Tibial nerve (tissue), 4 donors: ENCODE measurements at places on chromosomes 4 and X. TPM values are rescaled to one million over a fixed set of nuclear protein-coding genes. Genes with fewer than 3 reads are reported as not detected.

GRCh38 chrX:140180585-140180984, 215.3 kb upstream of the CXorf66 start:
- no peak for DNase-seq
- H3K36me3 ChIP-seq, result no peaks in the 10 kb centered on the region
- no peak overlapping the region for H3K27ac ChIP-seq
- no peak overlapping the region for H3K4me3 ChIP-seq
- H3K4me1 ChIP-seq, result no peaks in the 10 kb centered on the region

- H3K27ac ChIP-seq, result no peak overlapping the region
- DNase-seq, result no peak
- no peaks in the 10 kb centered on the region for H3K36me3 ChIP-seq
- no peaks in the 10 kb centered on the region for H3K4me1 ChIP-seq
- no peaks in the 10 kb centered on the region for H3K27me3 ChIP-seq
Measured at GRCh38 chr4:127224556-127224955, 408.2 kb upstream of the INTU start.

DNA sequence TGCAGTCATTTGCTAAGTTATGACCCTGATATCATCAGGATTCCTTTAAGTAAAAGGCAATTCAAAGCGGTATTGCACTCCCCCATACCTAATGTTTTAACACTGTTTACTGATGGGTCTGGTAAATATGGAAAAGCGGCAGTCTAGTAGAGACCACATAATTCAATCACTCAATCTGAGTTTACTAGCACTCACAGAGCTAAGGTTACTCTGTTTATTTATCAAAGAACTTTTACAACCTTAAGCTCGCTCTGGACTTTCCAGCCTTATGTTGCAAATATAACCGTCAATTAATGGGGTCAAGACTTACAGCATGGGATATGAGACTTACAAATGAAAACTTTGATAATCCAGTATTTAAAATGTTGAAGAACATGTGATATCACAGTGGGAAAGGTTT, 124.5 kb upstream of the ZCCHC13 start:
- peaks cover 6% of the 10 kb centered on the region for H3K27me3 ChIP-seq
- no peak for DNase-seq
- H3K4me3 ChIP-seq, result no peak overlapping the region
- no peaks in the 10 kb centered on the region for H3K36me3 ChIP-seq
- H3K4me1 ChIP-seq, result no peaks in the 10 kb centered on the region

GRCh38 chr4:184879271-184879670, 53.5 kb upstream of the ACSL1 start:
- H3K4me1 ChIP-seq, result no peaks in the 10 kb centered on the region
- no peaks in the 10 kb centered on the region for H3K27me3 ChIP-seq
- H3K4me3 ChIP-seq, result no peak overlapping the region

DNA sequence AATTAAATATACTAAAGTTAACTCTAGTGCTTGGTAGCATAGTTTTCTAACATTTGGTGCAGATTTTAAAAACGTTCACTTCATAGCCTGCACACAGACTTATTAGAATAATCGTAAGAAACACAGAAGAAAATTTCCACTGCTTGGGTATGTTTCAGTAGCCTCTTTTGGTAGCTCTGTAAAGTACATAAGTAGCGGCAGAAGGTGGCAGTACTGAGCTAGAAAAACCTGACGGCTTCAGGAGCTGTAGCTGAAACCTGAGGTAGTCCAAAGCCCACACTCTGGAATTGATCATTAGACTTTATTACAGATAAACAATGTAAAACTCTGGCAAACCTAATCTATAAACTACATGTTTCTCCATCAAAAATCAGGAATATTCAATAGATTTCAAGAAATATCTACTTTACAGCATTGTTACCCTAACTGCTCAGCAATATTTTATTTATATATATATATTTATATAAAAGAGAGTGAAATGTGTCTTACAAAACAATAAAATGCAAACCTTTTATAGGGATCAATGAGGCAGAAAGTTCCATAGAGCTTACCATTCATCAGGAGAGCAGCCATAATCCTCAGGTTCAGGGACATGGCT, 88.2 kb downstream of the ATP8A1 start:
- no peak for DNase-seq
- no peaks in the 10 kb centered on the region for H3K27me3 ChIP-seq
- no peak overlapping the region for H3K4me3 ChIP-seq
- no peak overlapping the region for H3K27ac ChIP-seq
- no peaks in the 10 kb centered on the region for H3K4me1 ChIP-seq

- H3K27me3 ChIP-seq, result no peaks in the 10 kb centered on the region
- H3K27ac ChIP-seq, result no peak overlapping the region
- no peak for DNase-seq
- H3K36me3 ChIP-seq, result no peaks in the 10 kb centered on the region
- no peak overlapping the region for H3K4me3 ChIP-seq
- no peaks in the 10 kb centered on the region for H3K4me1 ChIP-seq
Measured at GRCh38 chr4:7863911-7864681, 75.6 kb downstream of the AFAP1 start.

- H3K4me3 ChIP-seq, result no peak overlapping the region
- DNase-seq, result no peak
- H3K36me3 ChIP-seq, result no peaks in the 10 kb centered on the region
Measured at GRCh38 chr4:1384675-1385372, 21.4 kb downstream of the NKX1-1 start.

GRCh38 chrX:36978886-36979285, 29.3 kb upstream of the FAM47C start:
- no peaks in the 10 kb centered on the region for H3K27me3 ChIP-seq
- H3K27ac ChIP-seq, result no peak overlapping the region
- no peak overlapping the region for H3K4me3 ChIP-seq
- H3K36me3 ChIP-seq, result no peaks in the 10 kb centered on the region

DNA sequence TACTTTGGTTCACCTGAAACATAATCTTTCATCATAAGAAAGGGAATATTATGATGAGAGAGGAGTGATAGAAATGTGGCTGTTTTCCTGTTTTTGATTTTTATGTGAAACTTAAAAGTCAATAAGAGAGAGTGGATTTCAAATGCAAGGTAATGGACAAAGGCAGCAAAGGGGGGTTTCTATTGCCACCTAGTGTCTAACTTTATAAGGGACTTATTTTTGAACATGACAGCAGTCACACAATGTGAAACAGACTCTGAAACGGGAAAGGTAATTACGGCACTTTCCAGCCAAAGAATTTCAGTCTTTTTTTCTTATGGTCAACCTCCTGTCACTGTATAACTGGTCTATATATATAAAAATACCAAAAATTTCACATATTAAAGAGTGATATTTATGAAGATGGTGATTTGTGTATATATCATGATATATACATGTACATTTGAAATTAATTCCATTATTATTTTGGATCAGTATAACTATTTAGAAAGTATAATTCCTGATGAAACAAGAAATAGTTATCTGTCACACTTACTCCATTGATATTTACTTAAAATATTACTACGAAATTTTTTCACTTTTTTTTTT, 127.1 kb downstream of the FBXO8 start:
- DNase-seq, result no peak
- H3K27ac ChIP-seq, result no peak overlapping the region
- H3K4me1 ChIP-seq, result peaks cover 10% of the 10 kb centered on the region
- H3K36me3 ChIP-seq, result no peaks in the 10 kb centered on the region

GRCh38 chr4:153274967-153275366, 69.5 kb upstream of the MND1 start:
- no peaks in the 10 kb centered on the region for H3K27me3 ChIP-seq
- H3K27ac ChIP-seq, result no peak overlapping the region
- no peak overlapping the region for H3K4me3 ChIP-seq

DNA sequence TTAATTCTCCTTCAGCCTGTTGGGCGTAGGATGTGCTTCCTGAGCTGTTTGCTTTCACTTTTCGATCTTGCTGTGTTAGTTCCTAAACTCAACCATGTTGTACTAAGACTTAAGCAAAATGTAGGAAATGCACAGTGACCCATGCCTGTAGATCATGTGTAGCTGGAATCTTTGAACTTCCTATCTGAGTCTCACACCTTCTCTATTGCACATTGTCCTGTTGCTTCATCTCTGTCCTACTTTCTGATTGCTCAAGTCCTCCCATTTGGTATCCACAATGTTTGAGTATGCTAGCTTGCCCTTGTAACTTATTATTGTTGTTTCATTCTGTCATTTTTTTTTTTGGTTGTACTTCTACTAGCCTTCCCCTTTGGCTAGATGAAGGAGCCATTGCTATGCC, 239.6 kb downstream of the PPP1R2C start:
- H3K27me3 ChIP-seq, result no peaks in the 10 kb centered on the region
- H3K4me1 ChIP-seq, result no peaks in the 10 kb centered on the region
- H3K36me3 ChIP-seq, result no peaks in the 10 kb centered on the region
- no peak overlapping the region for H3K4me3 ChIP-seq
- no peak for DNase-seq

GRCh38 chr4:17448689-17449088, 63.2 kb downstream of the QDPR start:
- H3K4me1 ChIP-seq, result no peaks in the 10 kb centered on the region
- no peaks in the 10 kb centered on the region for H3K36me3 ChIP-seq
- no peak overlapping the region for H3K27ac ChIP-seq

DNA sequence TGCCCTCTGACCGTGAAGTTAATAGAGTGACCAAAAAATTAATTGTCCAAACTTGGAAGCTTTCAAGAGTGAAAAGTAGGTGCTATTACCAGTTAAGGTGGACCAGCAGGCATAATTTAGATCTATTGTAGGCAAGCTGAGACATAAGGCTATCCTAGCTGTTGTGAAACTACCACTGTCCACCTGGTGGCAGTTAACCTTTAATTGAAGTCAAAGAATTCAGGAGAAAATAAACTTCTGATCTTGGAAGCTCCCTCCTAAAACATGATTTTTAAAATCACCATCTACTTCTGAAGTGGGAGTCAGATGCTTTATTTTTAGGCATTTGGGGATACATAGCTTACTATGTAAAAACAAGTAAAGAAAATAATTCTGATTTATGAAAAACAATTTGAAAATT, 636.3 kb upstream of the HTR2C start:
- H3K27me3 ChIP-seq, result peaks cover 13% of the 10 kb centered on the region
- no peak overlapping the region for H3K4me3 ChIP-seq
- no peaks in the 10 kb centered on the region for H3K4me1 ChIP-seq
- no peaks in the 10 kb centered on the region for H3K36me3 ChIP-seq
- H3K27ac ChIP-seq, result no peak overlapping the region

GRCh38 chr4:53039741-53040458, 177.8 kb downstream of the RASL11B start:
- H3K4me3 ChIP-seq, result no peak overlapping the region
- H3K27ac ChIP-seq, result no peak overlapping the region
- H3K27me3 ChIP-seq, result no peaks in the 10 kb centered on the region
- no peaks in the 10 kb centered on the region for H3K36me3 ChIP-seq

- H3K36me3 ChIP-seq, result no peaks in the 10 kb centered on the region
- H3K27ac ChIP-seq, result no peak overlapping the region
- H3K4me1 ChIP-seq, result no peaks in the 10 kb centered on the region
- H3K27me3 ChIP-seq, result peaks cover 7% of the 10 kb centered on the region
Measured at GRCh38 chr4:3673176-3673575, 93.0 kb upstream of the ADRA2C start.

GRCh38 chr4:8152090-8152864, 6.3 kb downstream of the ABLIM2 start:
- no peaks in the 10 kb centered on the region for H3K4me1 ChIP-seq
- no peak overlapping the region for H3K27ac ChIP-seq

DNA sequence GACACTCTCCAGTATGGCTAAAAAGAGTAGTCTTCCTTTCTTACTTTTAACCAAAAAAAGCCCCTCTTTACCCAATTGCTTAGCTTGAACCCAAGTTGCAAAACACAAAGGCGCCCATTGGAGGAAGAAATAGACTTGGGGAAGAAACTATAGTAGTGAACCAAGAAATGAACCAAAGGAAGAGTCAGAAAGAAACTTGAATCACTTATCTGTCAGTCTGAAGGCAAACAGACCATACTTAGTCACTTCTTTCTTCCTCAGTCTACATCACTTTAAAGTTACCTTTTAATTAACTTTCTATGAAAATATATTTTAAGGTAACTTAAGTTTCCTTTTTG, 161.4 kb upstream of the GIMD1 start:
- no peaks in the 10 kb centered on the region for H3K4me1 ChIP-seq
- H3K4me3 ChIP-seq, result no peak overlapping the region
- no peak for DNase-seq
- H3K27ac ChIP-seq, result no peak overlapping the region
- no peaks in the 10 kb centered on the region for H3K27me3 ChIP-seq

GRCh38 chr4:87031920-87032319, 97.1 kb downstream of the AFF1 start:
- no peak overlapping the region for H3K4me3 ChIP-seq
- H3K36me3 ChIP-seq, result no peaks in the 10 kb centered on the region
- peaks cover 76% of the 10 kb centered on the region for H3K4me1 ChIP-seq
- H3K27me3 ChIP-seq, result no peaks in the 10 kb centered on the region
- H3K27ac ChIP-seq, result peak overlapping the region; percentile 88

DNA sequence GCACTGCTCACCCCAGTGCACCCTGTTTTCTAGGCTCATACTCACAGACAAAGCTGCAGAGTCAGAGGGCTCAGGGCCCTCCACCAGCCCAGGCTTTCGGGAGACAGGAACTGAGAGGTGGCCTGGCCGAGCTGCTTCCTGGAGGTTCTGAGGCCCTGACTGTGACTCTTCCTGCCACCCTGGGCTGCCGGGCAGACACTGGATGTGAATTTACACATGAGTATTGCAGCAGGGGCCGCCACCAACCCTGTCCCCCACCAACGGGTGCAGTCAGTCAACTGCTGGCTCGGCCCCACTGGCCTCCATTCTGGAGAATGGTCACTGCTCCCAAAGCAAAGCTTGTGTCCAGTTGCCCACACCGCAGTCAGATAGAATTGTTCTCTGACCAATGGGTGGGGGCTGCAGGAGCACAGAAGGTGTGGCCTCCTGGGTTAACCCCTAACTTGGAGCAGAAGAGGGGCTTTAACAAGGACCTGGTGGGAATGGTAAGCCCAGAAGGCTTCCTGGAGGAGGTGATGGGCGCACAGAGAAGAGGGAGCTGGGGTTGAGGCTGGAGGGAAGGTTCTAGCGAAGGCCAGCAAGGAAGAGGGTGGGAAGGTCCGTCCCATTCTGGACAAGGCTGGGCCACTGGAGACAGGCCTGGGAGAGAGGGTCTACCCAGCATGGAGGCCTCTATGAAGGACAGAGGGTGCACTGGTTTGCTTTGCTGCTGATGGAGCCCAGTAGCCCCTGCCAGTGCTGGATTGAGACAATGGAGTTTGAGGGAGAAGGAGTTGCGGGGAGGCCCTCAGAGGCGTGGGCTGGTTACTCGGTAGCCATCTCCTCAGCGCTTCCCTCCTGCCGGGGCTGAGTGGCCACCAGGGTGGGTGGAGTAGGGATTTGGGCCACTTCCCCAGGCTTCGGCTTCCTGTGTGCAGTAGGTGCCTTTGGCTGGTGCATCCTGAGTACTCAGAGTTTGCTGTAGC, 135.3 kb downstream of the CPZ start:
- H3K36me3 ChIP-seq, result no peaks in the 10 kb centered on the region
- H3K27ac ChIP-seq, result no peak overlapping the region
- no peaks in the 10 kb centered on the region for H3K4me1 ChIP-seq
- peaks cover 10% of the 10 kb centered on the region for H3K27me3 ChIP-seq

DCAF12L1 gene
- not detected for total RNA-seq

MTNR1A gene
- total RNA-seq, result not detected

HS6ST2 gene
- total RNA-seq, result 0.66 TPM

WWC2 gene
- total RNA-seq, result 40.9 TPM

PDZD11 gene
- total RNA-seq, result 16.4 TPM

CA5B gene
- 9.6 TPM for total RNA-seq

ADGRL3 gene
- 51.3 TPM for total RNA-seq

POF1B gene
- not detected for total RNA-seq

QRFPR gene
- total RNA-seq, result not detected

EOLA2 gene
- total RNA-seq, result 38.1 TPM

CISD2 gene
- total RNA-seq, result 11.1 TPM
